ENCODE measurements at places on chromosomes 1 and 21.

- no peak for DNase-seq
These were observed 25.8 kb upstream of the RCC2 start for GRCh38 chr1:17465228-17465627.

DNA sequence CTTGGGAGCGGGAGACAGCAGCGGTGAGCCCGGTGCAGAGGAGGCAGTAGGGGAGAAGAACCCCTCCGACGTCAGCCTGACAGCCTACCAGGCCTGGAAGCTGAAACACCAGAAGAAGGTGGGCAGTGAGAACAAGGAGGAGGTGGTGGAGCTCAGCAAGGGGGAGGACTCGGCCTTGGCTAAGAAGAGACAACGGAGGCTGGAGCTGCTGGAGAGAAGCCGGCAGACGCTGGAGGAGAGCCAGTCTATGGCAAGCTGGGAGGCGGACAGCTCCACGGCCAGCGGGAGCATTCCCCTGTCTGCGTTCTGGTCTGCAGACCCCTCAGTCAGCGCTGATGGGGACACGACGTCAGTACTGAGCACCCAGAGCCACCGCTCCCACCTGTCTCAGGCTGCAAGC lies 32.9 kb downstream of the STYXL2 start:
- no peak for DNase-seq

- DNase-seq = no peak
These were observed 21.9 kb downstream of the CAPZB start for GRCh38 chr1:19463504-19463803.

- no peak for DNase-seq
These were observed 42.6 kb upstream of the COL6A1 start for GRCh38 chr21:45938811-45939520.

DNA sequence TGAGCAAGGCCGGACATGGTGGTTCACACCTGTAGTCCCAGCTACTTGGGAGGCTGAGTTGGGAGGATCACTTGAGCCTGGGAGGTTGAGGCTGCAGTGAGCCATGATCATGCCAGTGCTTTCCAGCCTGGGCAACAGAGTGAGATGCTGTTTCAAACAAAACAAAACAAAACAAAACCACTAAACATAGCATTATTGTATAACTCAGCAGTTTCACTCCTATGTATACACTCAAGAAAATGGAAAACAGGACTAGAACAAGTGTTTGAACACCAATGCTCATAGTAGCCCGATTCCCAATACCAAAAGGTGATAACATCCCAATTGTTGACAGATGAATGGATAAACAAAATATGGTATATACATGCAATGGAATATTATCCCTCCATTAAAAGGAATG lies 1.3 kb upstream of the SPATA21 start:
- no peak for DNase-seq

Measured in G401 (cell line).